Activated naive CD4-positive, alpha-beta T cell treated with anti-CD3 and anti-CD28 coated beads, Interleukin-2, amount 50 U/mL, for 72 hours (primary cell): ENCODE measurements at places on chromosomes 7 and 10.

DNA sequence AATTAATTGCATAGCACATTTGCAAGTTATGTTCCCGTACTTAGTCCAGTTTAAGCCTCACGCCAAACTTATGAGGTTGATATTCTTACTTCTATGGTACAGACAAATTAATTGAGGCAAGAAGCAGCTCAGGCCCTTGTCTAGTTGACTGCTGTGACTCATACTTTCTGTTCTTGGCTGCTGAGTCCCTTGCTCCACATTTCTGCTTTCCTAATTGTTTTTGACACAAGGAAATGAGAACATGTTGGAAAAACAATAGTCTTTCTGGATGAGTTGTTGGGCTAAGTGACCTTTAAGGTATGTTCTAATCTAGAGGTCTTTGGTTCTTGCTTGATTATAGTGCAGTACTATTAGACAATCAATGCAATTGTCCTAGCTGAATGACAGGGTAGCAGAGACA, 331.8 kb downstream of the NRG3 start:
- DNase-seq = no peak

GRCh38 chr10:19816411-19817230, at the start of gene PLXDC2:
Gene PLXDC2 (plus strand): TSS chr10:19816432.
- DNase-seq = no peak

GRCh38 chr10:51700228-51700817, 928 bp upstream of the CSTF2T start:
- no peak for DNase-seq

GRCh38 chr7:21767300-21767900, 178.3 kb downstream of the CDCA7L start:
- DNase-seq = no peak

- DNase-seq = no peak
Observed at GRCh38 chr10:88097536-88097935, 234.1 kb downstream of the PTEN start.

GRCh38 chr10:93287775-93288174, 194.4 kb downstream of the MYOF start:
- DNase-seq = no peak

DNA sequence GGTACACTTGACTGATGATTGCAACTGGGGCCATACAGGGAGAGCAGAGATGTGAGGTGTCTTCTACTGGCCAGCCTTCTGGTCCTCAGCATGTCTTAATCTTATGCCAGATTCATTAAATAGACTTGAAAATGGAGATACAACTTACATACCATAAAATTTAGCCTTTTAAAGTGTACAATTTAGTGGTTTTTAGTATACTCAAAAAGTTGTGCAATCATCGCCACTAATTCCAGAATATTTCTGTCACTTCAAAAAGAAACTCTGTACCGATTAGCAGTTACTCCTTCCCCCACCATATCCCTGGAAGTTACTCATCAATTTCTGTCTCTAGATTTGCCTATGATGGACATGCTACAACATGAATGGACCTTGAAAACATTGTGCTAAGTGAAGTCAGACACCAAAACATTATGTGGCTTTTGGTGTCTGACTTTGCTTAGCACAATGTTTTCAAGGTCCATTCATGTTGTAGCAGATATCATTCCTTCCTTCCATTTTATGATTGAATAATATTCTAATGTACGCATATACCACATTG, 53.0 kb downstream of the SH2D4B start:
- DNase-seq = no peak

DNA sequence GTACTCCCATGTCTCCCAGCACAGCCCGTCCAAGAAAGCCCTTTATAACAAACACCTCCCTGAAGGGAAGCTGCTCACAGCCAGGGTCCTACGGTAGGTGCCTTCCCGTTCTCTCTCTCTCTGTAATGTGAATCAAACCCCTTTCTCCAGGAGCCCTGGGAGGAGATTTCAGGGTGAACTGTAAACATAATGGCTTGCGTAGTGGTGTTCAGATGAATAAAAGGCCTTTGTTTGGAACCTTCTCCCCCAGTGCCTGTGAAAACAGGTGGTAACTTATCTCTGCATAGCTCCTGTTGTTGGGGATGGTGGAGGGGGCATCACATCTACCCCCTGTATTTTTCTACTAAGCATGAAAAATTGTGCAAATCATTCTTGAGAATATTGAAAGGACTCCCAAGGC, 12.4 kb downstream of the CALHM2 start:
- DNase-seq = no peak

GRCh38 chr7:101177644-101178043, 2.4 kb downstream of the NAT16 start:
- no peak for DNase-seq

DNA sequence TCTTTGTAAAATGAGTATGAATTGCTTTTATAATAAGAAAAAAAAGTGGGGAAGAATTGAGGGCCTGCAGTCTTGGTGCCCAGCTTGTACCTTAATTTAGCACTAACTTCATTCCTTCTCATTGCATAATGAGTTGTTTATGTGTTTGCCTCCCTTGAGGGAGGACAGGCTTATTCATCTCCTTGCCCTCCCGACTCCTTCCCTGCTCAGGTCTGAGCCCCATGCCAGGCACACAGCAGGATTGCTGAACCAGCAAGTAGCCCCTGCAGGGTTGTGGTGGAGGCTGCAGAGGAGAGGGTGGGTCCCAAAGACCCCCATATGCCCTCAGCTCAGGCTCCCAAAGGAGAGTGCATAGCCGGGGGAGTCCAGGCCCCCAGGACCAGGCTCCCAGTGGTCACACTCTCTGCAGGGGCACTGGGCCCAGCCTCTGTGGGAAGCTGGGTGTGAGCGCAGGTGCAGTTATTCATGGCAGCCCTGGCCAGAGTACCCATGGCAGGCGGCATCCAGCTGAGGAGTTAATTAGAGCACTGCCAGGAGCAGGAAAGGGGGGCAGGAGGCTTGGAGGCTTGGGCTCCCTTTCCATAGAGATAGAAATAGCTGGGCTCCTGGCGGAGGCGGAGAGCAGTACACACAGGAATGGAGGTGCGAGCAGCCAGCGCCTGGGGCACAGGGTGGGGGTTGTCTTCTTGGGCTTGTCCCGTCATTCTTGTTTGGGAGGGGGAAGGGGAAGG, 28.2 kb upstream of the GOLGA7B start:
- DNase-seq = no peak

DNA sequence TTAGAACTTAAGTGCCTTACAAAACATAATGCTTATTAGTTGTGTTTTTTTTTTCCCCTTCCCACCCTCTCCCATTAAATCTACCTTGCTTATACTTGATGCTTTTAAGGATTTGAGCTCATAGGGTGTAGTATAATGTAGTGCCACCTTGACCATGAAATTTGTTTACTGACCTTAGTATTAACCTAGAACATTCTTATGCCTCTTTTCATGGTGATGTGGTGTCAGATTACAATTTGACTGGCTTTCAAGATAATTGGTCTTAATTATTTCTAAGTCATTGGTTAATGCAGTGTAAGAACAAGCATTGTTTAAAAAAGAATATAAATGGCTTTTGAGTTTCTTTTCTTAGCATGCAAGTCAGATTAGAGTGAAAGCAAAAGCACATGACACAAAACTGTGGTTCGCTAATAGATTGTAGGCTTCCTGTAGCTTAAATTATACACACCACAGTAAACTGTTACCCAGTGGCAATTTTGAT, 61.8 kb downstream of the ADD3 start:
- DNase-seq = no peak

GRCh38 chr7:12294701-12295100, 83.6 kb downstream of the TMEM106B start:
- DNase-seq = no peak

DNA sequence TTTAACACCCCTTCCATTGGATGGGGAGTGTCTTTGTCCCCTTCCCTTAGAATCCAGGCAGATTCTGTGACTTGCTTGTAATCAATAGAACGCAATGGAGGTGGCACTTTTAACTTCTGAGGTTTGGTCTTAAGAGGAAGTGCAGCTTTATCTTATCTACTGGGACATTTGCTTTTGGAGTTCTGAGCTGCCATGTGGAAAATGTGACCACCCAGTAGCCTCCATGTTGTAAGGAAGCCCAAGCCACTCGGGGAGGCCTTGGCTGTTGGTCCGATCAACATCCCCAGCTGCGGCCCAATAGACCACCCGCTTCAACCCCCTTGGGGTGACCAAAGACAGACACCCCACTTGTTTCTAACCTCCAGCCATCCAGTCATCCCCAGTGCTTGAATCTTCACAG, 86.3 kb upstream of the FAM171A1 start:
- no peak for DNase-seq

GRCh38 chr10:59234194-59234593, 57.8 kb downstream of the PHYHIPL start:
- no peak for DNase-seq

GRCh38 chr10:56880606-56881005, 519.5 kb upstream of the ZWINT start:
- DNase-seq = no peak

GRCh38 chr7:154409703-154410311, 357.6 kb downstream of the DPP6 start:
- DNase-seq = no peak

DNA sequence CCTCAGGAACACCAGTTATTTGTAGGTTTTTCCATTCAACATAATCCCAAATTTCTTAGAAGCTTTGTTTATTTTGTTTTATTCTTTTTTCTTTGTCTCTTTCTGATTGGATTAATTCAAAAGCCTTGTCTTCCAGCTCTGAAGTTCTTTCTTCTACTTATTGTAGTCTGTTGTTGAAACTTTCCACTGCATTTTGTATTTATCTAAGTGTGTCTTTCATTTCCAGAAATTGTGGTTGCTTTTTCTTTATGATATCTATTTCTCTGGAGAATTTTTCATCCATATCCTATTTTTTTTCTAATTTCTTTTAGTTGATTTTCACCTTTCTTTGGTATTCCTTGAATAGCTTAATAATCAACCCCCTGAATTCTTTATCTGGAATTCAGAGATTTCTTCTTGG, 58.5 kb downstream of the SLC18A2 start:
- no peak for DNase-seq

DNA sequence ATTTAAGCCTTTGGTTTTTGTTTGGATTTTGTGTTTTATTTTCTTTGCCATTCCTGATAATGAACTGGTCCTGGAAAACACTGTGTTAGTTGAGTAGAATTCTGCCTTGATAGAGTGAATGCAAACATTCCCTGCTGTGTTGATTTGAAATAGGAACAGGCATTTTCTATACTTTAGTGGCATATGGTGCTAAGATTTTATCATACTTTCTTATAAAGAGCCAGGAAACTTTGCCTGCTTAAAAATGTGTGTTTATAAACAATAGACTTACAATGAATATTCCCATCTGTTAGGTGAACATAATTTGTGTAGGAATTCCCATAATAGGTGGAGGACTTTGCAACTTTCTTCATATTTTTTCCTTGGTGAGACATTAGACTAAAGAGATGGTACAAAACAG, 333.3 kb downstream of the SDK1 start:
- DNase-seq = no peak

- no peak for DNase-seq
Observed at GRCh38 chr7:105578496-105578895, 2.8 kb downstream of the EFCAB10 start.

GRCh38 chr10:3805201-3805790, 20.3 kb upstream of the KLF6 start:
- DNase-seq = no peak

GRCh38 chr10:96513698-96514561, at the start of gene TLL2:
Gene TLL2 (minus strand): TSS chr10:96513926. CDS start chr10:96513685, 241 bp downstream.
- DNase-seq = peak; percentile 69

- no peak for DNase-seq
Observed at GRCh38 chr7:157818701-157819454, 482.1 kb downstream of the DNAJB6 start.

GRCh38 chr7:128893251-128894100, 17.0 kb downstream of the KCP start:
- no peak for DNase-seq

DNA sequence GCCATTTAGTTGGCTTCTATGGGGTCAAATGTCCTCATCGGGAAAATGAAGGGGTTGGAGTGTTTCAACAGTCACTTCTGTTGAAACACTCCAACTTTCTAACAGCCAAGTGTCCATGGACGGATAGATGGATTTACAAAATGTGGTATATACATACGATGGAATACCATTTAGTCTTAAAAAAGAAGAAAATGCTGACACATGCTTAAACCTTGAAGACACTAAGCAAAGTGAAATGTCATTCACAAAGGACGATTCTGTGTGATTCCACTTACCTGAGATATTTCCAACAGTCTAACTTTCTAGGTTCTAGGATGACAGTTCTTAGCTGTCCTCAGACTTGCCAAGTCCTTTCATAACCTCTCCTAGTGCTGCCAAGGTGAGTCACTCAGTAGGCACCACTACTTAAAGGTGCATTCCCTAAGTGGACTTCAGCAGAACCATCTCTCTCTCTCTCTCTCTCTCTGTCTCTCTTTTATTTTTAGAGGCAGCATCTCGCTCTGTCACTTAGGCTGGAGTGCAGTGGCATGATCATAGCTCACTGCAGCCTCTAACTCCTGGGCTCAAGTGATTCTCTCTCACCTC, 69.0 kb downstream of the DENND2A start:
- DNase-seq = no peak

DNA sequence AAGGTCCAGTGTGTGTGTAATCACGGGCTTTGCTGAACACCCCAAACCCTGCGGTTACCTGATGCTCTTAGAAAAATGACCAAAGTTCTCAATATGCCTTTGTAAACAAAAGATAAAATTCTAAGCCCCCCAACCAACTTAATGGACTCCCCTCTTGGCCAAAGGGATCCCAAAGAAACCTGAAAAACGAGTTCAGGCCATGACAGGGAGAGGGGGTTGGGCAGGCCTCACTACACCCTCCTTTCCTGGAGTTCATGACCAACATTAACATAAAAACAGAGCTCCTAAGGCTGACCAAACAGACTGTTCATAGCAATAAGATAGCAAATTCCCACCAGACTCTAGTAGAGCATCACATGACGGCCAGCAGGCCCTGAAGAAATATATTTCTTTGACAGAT, 3.0 kb upstream of the VIPR2 start:
- DNase-seq = no peak

- DNase-seq = no peak
Observed at GRCh38 chr7:105060923-105061322, 46.9 kb downstream of the KMT2E start.

DNA sequence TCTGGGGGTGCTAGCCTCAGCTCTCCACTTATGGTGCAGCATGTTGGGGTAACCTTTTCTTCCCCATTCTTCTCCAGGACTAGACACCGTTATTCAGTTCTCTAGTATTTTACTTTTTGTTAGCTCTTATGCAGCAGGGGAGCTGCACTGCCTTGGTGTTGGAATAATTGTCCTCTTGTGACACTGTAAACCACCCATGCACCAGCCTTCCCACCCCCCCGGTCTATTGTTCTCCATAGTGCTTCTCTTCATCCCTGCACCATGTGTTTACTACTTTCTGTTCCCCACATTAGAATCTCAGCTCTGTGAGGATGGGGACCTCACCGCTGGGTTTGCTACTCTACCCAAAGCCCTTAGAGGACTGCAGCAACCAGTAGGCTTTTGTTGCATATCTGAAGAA, 230.7 kb downstream of the RPS24 start:
- DNase-seq = no peak

GRCh38 chr7:12729112-12729511, 41.7 kb downstream of the ARL4A start:
- DNase-seq = no peak

DNA sequence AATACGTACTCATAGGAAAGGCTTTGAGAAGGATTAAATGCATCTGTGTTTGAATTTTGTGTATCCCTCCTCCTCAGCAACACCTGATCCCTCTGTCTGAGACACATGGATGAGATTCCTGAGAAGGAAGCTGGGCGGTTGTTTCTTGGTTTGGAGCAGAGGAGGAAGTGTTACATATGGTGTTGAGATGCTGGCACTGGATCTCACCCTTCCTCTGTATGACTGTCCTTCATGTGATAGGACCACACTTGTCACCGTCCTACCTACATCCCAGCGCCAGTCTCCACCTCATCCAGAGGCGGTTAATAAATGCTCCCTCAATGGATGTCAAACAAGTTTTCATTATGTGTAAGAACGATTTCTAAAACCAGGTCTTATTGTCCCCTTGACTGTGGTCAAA, 49.4 kb upstream of the KLF6 start:
- no peak for DNase-seq
